NCI-H774 (cell line): ENCODE measurements at places on chromosomes 4 and X.

GRCh38 chr4:186205156-186205555 is 13.8 kb downstream of the CYP4V2 start:
- no peak for DNase-seq

DNA sequence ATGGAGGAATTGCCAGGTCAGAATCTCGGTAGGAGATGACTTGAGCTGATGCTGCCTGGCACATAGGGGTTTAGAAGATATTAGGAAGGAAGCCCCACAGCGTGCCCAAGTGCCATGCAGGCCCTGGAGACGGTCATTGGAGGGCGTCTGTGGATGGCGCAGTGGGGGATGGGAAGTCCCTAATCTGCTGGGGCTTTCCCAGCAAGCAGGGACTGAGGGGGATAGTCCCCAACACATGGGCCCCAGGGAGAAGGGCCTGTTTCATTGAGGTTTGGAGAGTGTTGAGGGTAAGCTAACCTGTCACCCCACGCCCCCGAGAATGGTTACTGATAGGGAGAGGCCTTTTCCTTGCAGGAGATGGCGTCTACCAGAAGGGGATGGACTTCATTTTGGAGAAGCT is 7.8 kb downstream of the TAFAZZIN start:
- no peak for DNase-seq

GRCh38 chrX:49934729-49935128 is 12.3 kb downstream of the CLCN5 start:
- no peak for DNase-seq

GRCh38 chrX:44474410-44474809 is 68.2 kb downstream of the FUNDC1 start:
- no peak for DNase-seq

DNA sequence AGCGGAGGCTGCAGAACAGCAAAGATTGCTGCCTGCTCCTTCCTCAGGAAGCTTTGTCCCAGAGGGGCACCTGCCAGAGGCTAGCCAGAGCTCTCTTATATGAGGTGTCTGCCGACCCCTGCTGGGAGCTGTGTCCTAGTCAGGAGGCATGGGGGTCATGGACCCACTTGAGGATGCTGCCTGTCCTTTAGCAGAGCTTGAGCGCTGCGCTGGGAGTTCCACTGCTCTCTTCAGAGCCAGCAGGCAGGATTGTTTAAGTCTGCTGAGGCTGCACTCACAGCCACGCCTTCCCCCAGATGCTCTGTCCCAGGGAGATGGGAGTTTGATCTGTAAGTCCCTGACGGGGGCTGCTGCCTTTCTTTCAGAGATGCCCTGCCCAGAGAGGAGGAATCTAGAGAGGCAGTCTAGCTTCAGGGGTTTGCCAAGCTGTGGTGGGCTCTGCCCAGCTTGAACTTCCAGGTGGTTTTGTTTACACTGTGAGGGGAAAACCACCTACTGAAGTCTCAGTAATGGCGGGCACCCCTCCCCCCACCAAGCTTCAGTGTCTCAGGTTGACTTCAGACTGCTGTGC is 10.9 kb downstream of the DCK start:
- DNase-seq = no peak

DNA sequence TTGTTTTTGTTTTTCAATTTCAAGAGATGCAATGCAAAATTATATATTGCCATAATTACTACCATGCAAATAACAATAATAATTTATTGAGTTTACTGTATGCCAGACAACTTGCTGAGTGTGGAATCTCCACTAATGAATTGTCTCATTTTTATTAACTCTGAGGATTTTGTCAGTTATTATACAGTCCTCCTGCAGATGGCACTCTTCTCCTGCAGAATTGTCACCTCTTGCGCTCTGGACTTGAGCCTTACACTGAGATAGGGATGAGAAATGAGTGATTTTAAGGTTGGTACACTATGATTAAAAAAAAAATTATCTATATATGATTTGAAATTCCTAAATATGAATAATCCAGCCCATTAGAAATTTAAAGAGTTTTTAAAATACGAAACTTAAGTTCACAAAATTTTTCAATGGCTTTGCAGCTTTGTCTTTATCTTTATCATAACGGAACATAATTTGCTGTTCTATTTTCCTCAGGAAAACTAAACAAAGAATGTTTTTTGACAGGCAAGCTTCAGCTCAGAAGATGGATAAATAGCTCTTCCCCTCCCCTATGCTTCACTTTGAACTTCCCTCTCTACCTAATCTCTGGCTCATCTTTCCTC is 12.7 kb upstream of the PAQR3 start:
- DNase-seq = no peak

DNA sequence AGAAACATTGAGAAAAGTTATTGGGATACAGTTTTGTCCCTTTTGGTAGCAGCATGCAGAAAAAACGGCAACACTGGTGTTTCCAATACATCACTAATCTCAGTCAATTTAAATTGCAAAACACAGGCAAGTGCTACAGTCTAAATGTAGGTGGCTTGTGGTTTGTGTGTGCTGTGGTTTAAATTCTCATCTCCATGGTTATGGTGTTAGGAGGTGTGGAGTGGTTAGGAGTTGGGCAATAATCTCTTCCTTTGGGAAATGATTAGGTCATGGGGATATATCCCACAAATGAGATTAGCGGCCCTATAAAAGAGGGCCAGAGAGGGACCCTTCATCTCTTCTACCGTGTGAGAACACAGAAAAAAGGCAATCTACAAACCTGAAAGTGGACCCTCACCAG is 1344.3 kb downstream of the ADGRL3 start:
- no peak for DNase-seq

GRCh38 chr4:28548594-28548993 is 1688.0 kb downstream of the STIM2 start:
- no peak for DNase-seq

DNA sequence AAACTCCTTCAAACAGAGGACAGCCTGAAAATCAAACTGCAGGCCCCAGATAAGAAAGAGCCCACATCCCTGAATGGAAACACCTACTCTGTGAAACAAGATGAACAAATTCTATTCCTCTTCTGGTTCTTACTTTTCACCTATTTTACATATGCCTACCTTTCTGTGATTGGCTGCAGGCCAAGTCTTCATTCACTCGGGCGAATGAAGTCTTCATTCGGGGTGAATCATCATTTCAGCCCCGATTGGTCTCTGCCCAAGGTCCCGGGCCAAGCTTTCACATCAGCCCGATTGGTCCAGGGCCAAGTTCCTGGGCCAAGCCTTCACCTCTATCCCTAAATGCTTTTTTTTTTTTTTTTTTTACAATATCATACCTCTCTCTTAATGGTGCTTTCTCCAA is 529.8 kb upstream of the ACTRT1 start:
- no peak for DNase-seq

GRCh38 chr4:7244331-7244665 is 52.0 kb downstream of the SORCS2 start:
- no peak for DNase-seq

DNA sequence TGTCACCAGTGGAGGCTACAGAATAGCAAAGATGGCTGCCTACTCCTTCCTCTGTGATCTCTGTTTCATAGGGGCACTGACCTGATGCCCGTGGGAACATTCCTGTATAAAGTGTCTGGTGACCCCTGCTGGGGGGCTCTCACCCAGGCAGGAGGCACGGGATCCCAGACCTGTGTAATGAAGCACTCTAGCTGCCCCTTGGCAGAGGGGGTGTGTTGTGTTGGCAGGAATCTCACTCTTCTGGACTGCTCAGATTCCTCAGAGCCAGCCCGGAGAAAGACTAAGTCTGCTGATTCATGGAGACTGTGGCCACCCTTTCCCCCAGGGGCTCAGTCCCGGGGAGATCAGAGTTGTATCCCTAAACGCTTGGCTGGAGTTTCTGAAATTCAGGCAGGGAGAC is 648.3 kb downstream of the SPRY1 start:
- DNase-seq = no peak

DNA sequence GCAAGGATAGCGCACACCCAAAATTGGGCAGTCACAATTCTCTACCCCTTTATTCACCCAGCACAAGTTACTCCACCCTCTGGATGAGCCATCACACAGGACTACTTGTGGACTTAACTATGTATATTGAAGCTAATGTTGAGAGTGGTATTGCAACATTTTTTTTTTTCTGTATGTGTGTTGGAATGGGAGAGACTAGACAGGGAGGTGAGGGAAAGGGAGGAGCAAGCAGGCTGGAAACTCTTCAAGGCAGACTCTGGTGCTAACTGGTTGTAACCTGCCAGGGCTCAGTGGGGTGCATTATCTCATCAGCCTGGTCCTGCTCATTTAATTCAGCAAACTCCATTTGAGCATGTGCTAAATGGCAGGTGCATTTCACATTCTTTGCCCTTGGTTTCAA is 18.4 kb upstream of the CWH43 start:
- no peak for DNase-seq

GRCh38 chr4:53547983-53548382 is 43.3 kb downstream of the LNX1 start:
- no peak for DNase-seq

- no peak for DNase-seq
These were observed 329.6 kb upstream of the CLNK start for GRCh38 chr4:11014199-11014598.

- DNase-seq = no peak
These were observed 14.7 kb upstream of the DCHS2 start for GRCh38 chr4:154506253-154506652.

DNA sequence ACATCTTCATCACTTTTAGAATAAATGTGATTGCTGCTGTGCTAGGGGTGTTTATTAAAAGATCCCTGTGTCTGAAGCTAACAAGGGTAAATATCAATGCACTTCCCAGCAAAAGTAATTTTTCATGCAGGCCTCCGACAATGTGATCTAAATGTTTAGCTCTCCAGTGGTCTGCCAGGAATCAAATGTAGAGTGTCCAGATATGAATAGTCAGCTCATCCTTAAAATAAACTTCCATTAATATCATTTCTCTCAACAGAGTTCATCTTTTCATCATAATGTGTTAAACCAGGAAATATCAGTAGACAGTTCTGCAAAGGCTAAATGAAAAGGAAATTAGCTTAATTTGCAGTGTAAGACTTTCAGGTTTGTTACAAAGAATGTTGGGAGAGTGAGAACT is 102.2 kb upstream of the EGFL6 start:
- no peak for DNase-seq

DNA sequence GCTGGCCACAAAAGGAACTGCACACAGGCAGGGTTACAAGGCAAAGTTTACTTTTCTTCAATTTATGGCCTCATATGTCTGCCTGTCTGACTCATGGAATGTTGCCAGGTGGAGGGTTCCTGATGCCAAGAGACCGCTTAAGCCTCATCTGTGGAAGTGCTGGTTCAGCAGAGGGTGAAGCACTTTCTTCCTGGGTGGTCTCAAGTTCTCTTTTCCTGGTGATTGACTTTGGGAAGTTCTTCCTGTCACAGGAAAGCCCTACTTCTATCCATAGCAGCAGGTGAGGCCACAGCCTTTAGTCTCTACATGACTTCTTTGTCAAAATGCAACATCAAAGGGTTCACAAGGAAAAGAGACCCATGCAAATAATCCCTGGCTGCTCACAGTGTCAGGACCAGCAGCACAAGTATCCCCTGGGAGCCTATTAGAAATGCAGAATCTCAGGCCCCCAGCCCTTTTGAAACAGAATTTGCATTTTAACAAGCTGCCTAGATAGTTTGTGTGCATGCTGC is 81.4 kb upstream of the IGFBP7 start:
- DNase-seq = no peak

DNA sequence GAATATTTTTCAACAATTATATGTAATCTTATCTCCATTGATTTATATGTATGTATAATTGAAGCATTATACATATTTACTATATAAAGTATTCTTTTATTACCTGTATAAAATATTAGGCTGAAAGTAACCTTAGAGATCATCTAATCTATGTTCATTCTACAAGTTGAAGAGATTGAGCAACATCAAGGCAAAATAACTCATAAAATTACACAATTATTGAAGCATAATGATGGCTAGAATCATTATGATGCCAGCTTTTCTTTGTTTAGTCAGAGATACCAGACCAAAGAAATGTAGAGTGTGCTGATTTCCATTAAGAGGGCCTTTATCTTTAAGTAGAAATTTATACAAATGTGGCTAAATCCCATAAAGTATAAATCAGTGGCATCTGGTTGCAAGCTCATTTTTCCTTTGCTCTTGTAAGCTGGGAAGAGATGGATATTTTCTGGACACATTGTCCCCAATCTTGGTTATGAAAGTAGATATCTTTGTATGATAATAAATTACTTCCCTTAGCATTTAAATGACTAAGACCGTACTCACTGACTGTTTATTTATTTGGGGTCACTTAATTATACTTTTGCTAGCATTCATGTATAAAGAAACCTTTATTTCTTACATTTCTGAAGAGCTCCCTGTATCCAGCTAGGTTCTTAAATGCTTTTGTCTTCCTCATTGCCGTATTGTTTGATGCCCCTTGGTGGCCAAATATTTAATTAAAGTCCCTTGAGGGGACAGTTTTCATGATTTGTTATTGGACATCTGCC is 339.8 kb downstream of the PCDH7 start:
- no peak for DNase-seq

DNA sequence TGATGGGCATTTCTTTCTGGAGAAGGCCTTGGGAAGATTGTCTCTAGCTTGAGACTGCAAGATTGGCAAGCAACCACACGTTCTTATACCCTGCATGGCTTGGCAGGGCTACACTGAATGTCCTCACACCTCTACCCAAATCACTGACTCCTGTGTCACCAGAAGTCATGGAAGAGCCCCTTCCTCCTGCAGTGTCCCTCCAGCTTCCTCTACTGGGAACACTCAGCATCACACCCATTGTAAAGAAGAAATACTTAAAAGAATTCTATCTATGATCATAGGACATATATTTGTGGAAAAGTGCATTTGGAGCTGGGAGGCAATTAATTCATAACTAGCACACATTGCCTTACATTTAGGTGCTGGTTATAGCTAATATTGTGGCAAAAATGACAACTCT is 113.1 kb downstream of the CCSER1 start:
- no peak for DNase-seq

DNA sequence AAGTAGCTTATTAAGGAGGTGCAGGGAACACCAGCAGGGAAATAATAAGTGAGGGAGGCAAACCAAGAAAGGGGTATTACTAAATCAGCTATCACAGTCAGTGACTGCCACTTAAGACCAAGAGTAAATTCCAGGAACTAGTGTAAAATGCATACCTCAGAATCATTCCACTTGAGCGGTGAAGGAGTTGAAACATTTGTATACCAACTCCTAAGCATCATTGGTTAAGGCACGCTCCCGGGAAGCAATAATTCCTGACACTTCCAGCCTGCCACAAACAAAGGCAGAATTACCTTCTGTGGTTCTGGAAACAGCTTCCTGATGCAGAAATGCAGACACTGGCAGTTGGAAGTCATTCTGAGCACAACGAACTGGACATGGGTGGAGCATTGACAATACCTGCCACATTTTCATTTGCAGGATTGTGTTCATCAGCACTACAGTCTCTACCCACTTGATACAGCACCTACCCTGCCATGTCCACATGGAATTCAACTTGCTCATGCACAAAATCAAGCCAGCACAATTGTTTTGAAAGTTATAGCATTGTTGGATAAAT is 82.1 kb downstream of the PPP1R2C start:
- no peak for DNase-seq

DNA sequence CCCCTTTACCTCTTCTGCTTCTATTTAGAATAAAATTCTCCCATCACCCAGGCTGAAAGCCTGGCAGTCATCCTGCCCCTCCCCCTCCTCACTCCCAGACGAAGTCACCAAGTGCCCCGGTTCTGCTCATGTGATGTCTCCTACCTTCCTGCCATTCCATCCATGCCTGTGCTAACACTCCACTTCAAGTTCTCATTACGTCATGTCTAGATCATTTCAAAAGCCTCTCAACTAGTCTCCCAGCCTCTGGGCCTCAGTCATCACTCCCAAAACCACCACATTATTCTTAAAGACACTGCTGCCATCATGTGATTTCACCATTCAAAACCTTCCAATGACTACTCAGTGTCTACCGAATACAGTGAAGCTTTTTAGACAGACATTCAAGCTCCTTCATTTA is 17.2 kb upstream of the HOPX start:
- DNase-seq = no peak
